ENCODE measurements at places on chromosomes 6 and 20.
A peak's percentile ranks its signal among the peaks of the same experiment; 100 is the strongest.

DNA sequence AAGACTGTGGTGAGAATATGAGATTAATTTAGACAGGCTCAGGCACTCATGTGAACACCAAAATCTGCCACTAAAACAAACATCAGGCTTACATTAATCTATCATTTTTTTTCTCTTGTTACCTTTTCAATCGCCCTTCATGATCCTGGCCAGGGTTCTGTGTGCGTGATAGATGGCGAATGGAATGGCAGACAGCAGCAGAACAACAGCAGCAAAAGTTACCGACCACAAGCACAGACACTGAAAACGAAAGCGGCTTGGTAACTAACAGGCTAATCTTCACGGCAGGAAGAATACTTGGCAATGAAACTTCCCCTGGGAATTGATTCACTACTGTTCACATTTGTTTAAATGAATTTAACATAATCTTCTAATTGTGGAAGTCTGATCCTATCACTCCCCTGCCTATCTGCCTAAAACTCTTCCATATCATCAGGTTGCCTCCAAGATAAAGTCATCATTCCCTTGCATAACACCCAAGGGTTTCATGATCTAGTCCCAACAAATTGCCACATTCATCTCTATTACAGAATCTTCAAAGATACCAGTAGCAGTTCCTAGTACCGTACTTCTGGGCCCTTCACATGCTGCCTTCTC lies 28.7 kb downstream of the PTPRK start:
- DNase-seq, result no peak

DNA sequence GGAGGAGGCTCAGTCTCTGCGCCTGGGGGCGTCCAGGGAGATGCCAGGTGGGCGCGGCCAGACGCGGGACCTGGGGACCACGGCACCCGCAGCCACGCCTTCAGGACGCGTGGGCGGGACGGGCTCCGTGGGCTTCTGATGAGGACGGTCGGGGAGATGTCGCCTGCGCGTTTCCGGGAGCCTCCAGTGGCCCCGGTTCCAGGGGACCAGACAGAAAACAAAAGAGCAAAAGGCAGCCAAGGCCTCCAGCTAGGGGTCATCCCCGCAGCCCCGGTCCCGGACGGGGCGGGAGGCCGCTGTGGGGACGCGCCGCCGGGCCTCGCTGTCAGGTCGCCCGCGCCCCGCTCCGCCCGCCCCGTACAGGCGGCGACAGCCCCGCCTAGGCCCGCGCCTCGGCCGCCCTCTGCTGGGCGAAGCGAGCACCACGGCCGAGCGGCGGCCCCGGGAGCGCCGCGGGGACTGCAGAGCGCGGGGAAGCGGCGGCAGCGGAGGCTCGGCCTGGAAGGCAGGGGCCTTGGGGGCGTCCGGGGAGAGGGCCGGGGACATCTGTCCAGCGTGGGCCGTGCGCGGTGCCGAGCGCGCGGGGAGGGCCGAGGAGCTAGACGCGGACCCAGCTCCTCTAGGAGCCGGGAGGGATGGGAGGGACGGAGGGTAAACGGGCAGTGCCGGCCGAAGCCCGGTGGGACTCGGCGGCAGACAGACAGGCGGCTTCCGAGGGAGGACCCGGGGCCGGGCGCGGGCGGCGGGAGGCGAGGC lies 48.7 kb downstream of the TMEM242 start:
- DNase-seq, result peak; percentile 49

DNA sequence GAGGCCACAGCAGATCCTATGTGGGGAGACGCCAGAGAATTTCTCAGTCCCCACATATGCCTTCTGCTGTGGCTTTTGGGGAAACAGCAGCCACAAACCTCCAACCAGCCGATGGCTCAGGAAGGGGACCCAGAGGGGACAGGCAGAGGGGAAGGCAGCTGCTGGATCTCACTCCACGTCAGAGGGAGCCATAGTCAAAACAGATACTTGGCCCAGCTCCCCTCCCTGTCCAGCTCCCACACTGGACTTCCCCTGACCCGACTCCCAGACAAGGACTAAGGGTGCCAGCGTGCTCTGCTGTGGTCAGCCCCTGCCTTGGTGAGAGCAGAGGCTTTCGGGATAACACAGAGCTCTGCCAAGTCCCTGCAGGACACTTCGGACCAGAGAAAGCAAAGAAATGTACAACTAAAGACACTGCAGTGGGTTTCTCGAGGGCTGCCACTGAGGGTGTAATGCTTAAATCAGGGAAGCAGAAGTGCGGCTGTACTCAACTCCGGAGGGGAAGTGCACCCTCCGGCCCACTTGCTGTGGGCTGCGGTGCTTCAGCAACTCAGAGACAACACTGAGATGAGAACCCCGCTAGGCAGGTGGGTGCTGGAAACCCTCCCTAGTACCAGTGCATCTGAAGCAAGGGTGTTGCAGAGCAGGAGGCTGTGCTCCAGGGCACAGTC lies 47.2 kb downstream of the RRBP1 start:
- no peak for DNase-seq

DNA sequence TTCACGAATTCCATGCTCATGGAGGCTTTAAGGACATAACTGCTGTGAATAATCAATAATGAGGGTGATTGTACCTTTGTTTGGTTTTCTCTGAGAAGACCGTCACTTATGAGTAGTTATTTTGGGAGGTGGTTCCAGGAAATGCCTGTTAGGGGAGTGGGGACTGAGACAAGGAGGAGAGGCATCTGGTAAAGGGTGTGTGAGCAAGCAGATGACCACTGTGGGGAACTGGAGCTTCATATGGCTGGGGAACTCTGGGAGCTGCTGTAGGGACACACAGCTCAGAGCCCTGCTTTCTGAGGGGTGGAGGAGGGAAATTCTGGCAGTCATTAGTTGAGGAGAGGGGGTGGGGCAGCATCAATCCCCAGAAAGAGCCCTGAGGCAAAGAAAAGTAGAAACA lies 71.3 kb upstream of the TINAG start:
- no peak for DNase-seq

- no peak for DNase-seq
These were observed 214.6 kb downstream of the PRL start for GRCh38 chr6:22082218-22082617.

GRCh38 chr6:155276638-155277037 lies 12.8 kb downstream of the CLDN20 start:
- no peak for DNase-seq

DNA sequence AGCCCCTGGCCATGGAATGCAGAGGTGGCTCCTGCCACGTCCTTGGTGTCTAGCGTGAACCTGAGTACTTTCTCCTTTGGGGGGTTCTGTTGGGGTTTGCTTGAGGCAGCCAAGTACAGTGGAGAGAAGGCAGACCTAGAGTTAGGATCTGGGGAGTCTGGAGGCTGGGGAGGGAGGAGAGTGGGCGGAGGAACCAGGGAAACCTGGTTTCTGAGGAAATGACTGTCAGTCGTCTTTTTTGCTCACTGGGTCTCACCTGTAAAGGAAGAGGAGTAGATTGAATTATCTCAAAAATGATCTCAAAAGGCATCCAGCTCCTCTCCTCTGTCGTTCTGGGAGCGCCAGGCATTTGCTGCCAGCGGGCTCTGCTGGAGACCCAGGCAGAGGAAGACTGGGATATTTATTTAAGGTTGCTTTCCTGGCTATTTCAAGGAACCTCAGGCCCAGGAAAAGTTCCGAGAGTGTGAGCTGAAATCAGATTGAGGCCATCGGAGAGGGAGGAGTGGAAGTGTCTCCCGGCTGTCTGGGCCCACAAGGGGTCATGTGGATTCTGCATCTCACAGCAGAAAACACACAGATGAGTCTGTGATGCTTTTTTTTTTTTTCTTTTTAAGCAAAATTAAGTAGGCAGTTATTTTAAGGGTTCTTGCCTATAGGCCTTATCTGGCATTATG lies 16.1 kb downstream of the EPB41L1 start:
- no peak for DNase-seq

DNA sequence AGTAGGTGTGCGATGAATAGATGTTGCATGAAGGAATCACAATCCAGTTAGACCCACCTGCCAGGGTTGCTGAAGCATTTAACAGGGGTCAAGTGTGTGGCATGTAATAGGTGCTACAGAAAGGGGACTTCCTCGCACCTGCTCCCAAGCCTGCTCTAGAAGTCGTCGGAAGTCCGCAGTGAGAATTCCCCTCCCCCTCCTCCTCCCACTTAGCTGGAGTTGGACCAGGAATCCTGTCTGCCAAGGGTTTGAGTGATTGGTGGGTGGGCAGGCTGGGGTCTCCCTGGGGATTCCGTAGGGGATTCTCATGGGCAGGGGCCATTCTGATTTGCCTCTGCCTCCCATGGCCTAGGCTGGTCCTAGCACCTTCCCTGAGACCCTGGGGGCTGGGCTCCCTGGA lies 10.3 kb downstream of the SCRT2 start:
- DNase-seq, result no peak

GRCh38 chr6:108564178-108564577 lies 3.5 kb downstream of the FOXO3 start:
- no peak for DNase-seq

GRCh38 chr6:55895972-55896730 lies 20.8 kb upstream of the BMP5 start:
- no peak for DNase-seq

- DNase-seq, result no peak
These were observed 154.6 kb upstream of the TSHZ2 start for GRCh38 chr20:52817511-52817910.

GRCh38 chr6:39295611-39296011 lies 18.6 kb downstream of the KCNK17 start:
- no peak for DNase-seq

DNA sequence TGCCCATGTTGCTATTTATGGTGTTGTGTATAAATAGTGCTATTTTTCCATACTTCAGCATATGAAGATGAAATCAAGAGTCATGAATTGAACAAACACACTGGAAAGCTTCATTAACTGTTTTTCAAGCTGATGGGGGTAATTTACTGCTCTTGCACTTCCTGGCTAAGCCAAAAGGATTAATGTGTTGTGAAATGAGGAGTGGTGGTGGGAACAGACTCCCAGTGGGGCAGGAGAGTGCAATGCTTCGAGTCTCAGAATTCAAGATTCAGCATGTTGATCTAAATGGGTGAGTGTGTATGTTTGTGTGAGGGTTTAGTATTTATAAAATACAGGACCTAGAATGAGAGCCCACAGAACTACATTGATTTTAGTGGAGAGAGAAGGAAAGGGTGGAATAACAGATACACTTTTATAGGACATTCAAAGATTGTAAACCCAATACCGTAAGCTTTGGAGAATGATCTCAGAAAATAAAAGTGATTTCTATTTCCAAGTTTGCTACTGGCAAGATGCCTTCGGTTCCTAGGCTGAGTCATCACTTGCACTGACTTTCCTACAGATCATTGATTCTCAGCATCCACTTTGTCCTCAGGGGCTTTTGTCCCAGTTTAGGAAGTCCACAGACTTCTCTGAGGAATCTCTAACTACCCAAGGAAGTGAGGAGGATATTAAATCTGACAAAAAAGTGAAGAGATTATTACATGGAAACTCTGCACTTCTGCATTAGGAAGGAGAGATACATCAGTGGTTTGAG lies 303.6 kb downstream of the TRDN start:
- DNase-seq, result no peak

GRCh38 chr6:27592481-27593199 lies 119.7 kb upstream of the ZNF184 start:
- no peak for DNase-seq

DNA sequence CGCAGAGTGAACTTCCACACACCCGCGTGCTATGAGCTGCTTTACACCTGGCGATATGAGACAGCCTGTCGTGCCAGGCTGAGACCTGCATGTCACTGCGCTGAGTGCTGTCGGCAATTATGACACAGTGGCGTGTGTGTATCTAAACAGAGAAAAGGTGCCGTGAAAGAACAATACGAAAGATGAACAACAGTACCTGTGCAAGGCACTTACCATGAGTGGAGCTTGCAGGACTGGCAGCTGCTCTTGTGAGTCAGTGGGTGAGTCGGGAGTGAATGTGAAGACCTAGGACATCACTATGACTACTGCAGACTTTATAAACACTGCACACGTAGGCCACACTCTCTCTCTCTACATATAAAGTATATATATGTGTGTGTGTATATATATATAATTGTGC lies 68.5 kb upstream of the DUSP22 start:
- DNase-seq, result no peak

GRCh38 chr6:21277601-21278374 lies 315.8 kb upstream of the SOX4 start:
- peak; percentile 5 for DNase-seq

- DNase-seq, result no peak
These were observed 118.9 kb downstream of the MACROD2 start for GRCh38 chr20:14114065-14114704.

GRCh38 chr6:16224409-16224808 lies 14.0 kb upstream of the GMPR start:
- no peak for DNase-seq

GRCh38 chr20:57087102-57087501 lies 179.3 kb downstream of the BMP7 start:
- no peak for DNase-seq

GRCh38 chr20:57622201-57622570 lies 2.0 kb upstream of the ZBP1 start:
- DNase-seq, result no peak

DNA sequence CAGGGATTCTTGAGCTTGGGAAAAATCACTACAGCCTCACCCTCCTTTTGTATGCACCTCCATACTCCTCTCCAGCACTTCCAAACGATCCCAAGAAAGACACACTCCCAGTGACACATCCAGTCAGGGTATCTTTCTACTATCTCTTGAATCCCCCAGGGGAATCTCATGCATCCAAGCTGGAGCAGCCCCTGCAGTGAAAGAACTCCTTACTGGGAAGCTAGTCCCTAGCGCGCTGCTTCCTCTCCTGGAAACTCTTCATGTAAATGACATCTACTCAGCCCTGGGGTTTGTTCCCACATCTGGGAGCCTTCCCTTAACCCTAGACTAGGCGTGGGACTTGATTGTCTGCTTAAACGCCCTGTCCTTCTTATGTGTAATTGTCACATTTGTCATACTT lies 329.1 kb upstream of the QKI start:
- DNase-seq, result no peak

DNA sequence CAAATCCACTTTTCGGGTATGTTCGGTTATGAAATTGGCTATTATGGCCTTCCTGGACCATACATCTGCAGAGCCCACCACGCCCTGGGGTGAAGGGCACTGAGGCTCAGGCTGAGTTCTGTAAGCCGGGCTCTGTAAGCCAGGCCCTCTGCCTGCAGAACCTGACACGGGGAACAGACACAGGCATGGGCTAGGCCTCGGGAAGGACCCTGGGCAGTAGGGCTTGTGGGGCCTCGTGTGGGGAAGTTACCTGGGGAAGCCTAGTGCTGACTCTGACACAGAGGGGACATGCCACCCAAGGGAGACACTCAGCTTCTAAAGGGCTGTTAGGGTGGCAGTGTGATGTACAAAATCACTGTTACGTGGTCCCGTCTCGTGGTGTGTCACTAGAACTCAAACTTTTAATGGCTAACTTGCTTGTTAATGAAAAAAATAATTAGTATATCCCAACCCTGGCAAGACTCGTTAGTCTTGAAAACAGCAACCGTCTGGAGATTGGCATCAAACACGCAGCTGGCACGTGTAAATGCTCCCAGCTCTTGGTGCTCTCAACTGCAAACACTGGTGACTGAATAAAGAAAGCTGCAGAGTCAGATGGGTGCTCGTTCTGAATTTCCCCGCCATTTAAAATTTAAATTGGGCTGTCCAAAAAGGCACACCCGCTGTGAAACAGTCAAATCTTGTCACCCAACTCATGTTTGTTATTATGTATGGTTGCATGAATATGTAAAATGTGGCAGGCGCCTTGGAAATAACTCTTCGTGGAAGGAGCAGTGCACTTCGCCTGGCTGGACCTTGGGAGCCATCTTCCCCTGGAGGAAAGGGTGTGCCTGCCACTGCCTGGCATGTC lies 23.6 kb upstream of the TCFL5 start:
- DNase-seq, result no peak

All from NT2/D1 (cell line).